ENCODE measurements at places on chromosomes 13 and 19.

DNA sequence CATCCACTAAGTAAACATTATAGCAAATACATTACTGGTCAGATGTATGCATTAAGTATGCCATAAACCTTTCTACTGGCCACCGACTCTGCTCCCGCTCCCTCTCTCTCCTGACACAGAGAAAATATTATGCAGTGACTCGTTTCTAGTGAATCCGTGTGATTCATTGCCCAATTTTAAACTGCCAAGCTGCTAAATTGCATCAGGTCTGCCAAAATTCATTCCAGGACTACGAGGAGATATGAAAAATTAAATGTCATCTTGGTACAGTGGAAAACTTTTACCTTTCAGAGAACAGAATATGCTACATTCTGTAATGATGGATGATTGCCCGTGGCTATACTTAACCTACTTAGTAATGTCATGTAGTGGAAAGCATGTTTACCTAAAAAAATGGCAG, 368.8 kb upstream of the TSHZ3 start:
- DNase-seq = no peak

GRCh38 chr19:40716482-40717324, at the start of the genes COQ8B and ITPKC:
Gene COQ8B, minus strand, starts transcription at chr19:40716886. Its CDS starts 2,254 bp downstream, at chr19:40714632.
Gene ITPKC, plus strand, starts transcription at chr19:40717112. Its CDS starts 24 bp downstream, at chr19:40717136.
- peak; percentile 99 for DNase-seq

- DNase-seq = no peak
These were observed 26.1 kb downstream of the IER2 start for GRCh38 chr19:13176345-13176744.

GRCh38 chr13:27405546-27406134, 18.8 kb upstream of the GTF3A start:
- no peak for DNase-seq

- DNase-seq = no peak
These were observed 5.5 kb upstream of the CCNE1 start for GRCh38 chr19:29806098-29806866.

GRCh38 chr13:43804461-43805070, 17.8 kb upstream of the ENOX1 start:
- no peak for DNase-seq

DNA sequence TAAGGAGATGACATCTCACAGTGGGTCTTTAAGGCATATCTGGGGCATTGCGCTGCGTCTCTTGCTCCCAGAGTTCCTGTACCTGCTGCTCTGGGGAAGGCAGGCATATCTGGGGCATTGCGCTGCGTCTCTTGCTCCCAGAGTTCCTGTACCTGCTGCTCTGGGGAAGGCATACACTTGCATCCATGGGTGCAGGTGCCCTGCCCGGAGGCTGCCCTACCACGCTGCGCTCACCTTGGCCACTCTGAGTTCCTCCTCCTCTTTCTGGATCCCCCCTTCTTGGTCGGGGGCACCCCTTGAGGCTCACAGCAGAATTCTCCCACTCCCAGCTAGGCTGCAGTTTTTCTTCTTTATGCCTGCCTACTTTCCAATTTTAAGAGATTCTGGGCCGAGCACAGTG, 60.9 kb upstream of the TMTC4 start:
- no peak for DNase-seq

GRCh38 chr13:97802213-97802612, 151.3 kb upstream of the IPO5 start:
- no peak for DNase-seq

GRCh38 chr13:63403733-63404132, 1988.1 kb upstream of the PCDH20 start:
- DNase-seq = no peak

DNA sequence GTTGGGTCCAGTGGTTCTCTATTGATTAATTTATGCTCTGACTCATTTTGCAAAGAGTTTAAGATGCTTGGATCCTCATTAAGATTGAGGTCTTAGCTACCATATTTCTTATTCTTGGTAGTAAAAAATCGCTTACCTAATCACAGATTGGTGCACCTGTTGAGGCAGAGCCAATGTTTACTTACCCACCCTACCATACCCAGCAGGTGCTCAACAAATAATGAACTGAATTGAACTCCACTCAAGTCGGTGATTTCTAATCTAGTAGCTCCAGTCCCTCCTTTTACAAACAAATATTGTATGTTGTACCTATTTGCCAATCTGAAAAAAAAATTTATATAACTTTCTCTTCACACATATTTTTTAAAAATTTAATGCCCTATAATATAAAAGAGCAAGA, 361.0 kb downstream of the FGF14 start:
- DNase-seq = no peak
